ENCODE measurements at places on chromosomes 16 and 17.
A peak's percentile ranks its signal among the peaks of the same experiment; 100 is the strongest.

DNA sequence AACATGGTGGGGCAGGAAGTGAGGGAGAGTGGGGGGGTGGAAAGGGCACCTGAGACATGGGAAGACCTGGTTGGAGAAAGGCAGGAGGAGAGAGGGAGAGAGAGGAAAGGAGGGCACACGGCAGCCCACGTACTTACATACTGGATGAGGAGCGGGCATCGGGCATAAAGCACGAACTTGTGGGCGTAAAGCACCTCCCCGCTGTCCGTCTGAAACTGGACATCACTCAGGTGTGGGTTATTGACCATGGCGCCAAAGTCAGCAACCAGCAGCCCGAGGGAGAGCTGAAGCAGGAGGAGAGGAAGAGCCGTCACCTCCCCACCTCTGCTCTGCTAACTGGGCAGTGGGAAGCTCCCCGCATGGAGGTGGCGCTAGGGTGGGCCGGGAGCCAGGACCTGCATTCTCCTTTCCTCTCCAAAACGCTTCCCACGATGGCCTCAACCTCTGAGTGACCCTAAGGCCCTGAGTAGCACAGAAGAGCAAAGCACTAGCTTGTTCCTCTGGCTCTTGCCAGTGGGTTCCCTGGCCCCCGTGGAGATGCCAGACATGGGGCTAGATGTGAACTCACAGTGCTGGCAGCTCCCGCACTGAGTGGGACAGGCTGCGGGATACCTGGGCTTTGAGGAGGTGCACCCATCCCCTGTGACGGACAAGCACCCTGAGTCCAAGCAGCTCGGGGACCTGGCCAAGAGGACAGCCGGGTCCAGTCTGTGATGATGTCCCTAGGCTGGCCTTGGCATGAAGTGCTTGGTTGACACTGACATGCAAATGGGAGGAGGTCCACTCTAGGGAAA is 16.9 kb downstream of the SLX4 start:
- H3K27me3 ChIP-seq, result no peaks in the 10 kb centered on the region
- H3K27ac ChIP-seq, result no peak overlapping the region
- H3K4me3 ChIP-seq, result no peak overlapping the region
- no peaks in the 10 kb centered on the region for H3K4me1 ChIP-seq
- 0 out of 2 replicates have a peak, but pooled peaks cover 4% of the 10 kb centered on the region for H3K36me3 ChIP-seq

DNA sequence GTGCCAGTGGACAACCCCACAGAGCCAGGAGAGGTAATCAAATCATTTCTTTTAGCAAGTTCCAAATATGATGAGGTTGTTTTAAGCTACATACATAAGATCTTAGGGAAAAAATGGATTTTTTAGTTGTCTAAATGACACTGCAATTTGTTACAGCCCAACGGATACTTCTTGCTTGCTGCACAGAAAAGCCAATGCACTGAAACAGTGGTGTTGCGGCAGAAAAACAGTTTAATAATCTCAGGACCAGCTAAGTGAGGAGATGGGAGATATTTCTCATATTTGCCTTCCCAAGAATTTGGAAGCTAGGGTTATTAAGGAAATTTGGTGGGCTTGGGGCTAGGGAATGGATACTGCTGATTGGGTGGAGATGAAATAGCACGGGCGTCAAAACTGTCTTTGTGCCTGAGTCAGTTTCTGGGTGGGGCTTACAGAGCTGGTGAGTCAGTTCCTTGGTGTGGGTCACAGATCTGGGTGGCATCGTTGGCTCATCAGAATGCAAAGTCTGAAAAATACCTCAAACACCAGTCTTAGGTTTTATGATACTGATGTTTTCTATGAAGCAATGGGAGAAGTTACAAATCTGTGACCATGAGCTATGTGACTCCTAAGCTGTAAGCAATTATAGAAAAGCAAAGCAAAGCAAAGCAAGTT is 255.4 kb downstream of the IRX3 start:
- H3K4me3 ChIP-seq, result no peak overlapping the region
- H3K4me1 ChIP-seq, result peaks cover 23% of the 10 kb centered on the region
- peak overlapping the region; percentile 25 for H3K27ac ChIP-seq
- no peak for DNase-seq
- H3K36me3 ChIP-seq, result no peaks in the 10 kb centered on the region
- H3K27me3 ChIP-seq, result no peaks in the 10 kb centered on the region

- H3K27me3 ChIP-seq, result no peaks in the 10 kb centered on the region
- H3K4me1 ChIP-seq, result peaks cover 9% of the 10 kb centered on the region
- H3K36me3 ChIP-seq, result no peaks in the 10 kb centered on the region
- H3K27ac ChIP-seq, result no peak overlapping the region
- H3K4me3 ChIP-seq, result no peak overlapping the region
- DNase-seq, result no peak
Observed at GRCh38 chr16:86739808-86740207, 161.5 kb downstream of the FOXL1 start.

DNA sequence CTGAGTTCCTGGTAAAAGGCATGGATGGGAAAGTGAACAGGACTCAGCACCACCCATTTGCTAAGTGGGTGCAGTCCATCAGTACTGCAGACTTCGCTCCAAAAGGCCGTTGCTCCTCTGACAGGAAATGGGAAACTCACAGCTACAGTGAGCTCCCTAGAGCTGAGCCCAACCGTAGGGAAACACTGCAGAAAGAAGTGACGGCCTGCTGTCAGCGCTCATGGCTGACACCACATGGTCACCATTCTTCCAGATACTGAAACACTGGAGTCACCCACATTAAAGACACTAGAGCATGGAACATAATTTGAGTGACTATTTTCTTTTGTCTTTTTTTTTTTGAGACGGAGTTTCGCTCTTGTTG is 31.9 kb downstream of the UBE2O start:
- no peak overlapping the region for H3K27ac ChIP-seq
- H3K4me1 ChIP-seq, result no peaks in the 10 kb centered on the region
- H3K36me3 ChIP-seq, result no peaks in the 10 kb centered on the region
- no peak overlapping the region for H3K4me3 ChIP-seq
- DNase-seq, result no peak

GRCh38 chr17:8894202-8894671 is 26.8 kb upstream of the PIK3R6 start:
- DNase-seq, result no peak
- H3K4me3 ChIP-seq, result no peak overlapping the region
- no peak overlapping the region for H3K27ac ChIP-seq
- no peaks in the 10 kb centered on the region for H3K4me1 ChIP-seq

DNA sequence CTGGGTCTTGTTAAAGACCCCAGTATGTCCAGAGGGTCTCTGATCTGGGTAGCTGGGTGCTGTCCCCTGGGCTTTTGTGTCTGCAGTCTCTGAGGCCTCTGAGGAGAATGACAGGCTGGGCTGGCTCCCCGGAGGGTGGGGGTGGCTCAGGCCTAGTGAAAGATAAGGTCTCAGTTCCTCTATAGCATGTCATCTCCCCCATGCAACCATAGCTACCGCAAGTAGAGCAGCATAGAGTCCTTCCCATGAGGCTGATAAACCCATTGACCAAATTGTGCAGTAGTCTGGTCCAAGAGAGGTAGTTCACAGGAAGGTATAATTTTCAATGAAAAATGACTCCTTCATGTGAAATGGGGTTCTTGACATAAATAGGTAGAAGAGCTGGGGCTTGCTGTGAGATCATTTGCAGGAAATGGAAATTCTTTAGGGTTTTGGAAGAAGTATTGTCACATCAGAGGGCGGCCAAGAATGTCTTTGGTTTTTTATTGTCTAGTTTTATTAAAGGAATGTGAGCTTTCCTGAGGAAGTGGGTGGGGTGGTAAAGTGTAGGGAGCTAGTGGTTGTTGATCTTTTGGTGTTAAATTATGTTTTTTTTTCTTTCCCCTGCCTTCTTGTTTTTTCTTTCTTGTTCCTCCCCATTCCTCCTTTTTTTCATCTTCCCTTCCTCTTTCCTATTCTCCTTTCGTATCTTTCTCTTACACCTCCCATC is 21.0 kb downstream of the SLC7A6OS start:
- H3K27ac ChIP-seq, result no peak overlapping the region
- no peak for DNase-seq
- H3K36me3 ChIP-seq, result peaks cover 73% of the 10 kb centered on the region
- no peak overlapping the region for H3K4me3 ChIP-seq
- no peaks in the 10 kb centered on the region for H3K27me3 ChIP-seq
- H3K4me1 ChIP-seq, result no peaks in the 10 kb centered on the region

DNA sequence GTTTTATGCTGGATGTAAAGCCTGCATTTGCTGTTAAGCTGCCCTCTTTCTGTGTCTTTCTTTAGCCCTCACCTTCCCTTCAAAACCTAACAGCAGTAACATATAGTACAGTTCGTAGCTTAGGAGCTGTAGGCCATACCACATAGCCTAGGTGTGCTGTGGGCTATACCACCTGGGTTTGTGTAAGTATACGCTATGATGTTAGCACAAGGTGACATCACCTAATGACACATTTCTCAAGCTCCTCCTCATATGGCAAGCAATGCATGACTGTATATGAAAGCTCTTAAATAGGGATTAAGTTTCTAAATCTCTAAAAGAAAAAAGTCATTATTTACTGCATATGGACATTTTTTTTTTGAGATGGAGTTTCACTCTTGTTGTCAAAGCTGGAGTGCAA is 57.8 kb upstream of the TMEM97 start:
- no peaks in the 10 kb centered on the region for H3K27me3 ChIP-seq
- DNase-seq, result no peak
- H3K4me3 ChIP-seq, result no peak overlapping the region
- H3K27ac ChIP-seq, result no peak overlapping the region
- H3K4me1 ChIP-seq, result no peaks in the 10 kb centered on the region

DNA sequence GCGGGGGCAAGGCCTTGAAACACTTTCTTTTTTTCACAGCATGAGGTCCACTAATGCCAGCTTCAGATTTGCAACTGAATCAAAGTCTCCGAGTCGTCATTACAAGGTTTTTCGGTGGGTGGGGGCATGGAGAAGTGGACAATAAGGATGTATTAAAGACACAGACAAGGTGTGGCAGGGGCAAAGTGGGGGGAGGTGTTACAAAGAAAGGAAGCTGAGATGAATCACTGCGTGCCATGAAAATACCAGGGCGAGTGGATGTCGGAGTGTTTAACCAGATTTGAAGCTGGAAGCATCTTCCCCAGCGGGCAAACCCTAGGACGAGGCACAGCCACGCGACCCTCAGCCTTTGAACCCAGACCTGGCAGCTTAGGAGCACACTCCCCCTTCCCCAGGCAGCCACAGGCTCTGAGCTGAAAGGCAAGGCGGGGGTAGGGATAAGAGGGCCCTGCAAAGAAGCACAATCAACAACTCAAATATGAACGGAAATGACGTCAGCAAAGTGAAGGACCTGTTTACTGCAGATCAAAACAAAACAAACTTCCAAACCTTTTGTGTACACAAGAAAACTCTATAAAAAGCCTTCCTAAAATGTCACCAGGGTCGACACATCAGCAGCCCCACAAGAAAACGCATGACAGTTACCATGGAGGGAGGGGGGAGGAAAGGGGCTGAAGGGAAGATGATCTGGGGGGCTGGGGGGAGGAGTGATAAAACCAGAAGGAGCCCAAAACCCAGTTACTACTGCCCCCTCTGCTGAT is 5.6 kb upstream of the ZFHX3 start:
- peak; percentile 84 for DNase-seq
- peaks cover 66% of the 10 kb centered on the region for H3K4me1 ChIP-seq
- peaks cover 4% of the 10 kb centered on the region for H3K36me3 ChIP-seq
- peak overlapping the region; percentile 93 for H3K27ac ChIP-seq
- no peaks in the 10 kb centered on the region for H3K27me3 ChIP-seq

GRCh38 chr16:16017812-16018211 is 68.4 kb downstream of the ABCC1 start:
- H3K4me1 ChIP-seq, result peaks cover 27% of the 10 kb centered on the region
- no peak overlapping the region for H3K27ac ChIP-seq
- peaks cover 41% of the 10 kb centered on the region for H3K36me3 ChIP-seq
- no peaks in the 10 kb centered on the region for H3K27me3 ChIP-seq

DNA sequence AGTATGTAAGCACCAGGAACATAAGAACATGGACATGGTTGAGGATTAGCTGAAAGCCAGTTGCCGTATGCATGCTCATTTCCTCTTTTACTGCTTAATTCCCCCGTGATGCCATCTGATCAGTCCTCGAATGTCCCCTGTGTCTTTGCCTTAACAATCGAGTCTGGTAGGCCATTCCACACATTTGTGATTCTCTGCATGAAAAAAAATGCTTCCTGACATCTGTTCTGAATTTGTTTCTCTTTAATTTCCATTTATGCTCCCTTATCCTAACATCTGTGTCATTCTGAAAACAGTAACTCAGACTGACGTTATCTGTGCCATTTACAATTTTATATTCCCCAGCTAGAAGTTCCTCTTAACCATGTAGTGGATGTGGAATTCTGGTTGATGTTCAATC is 158.2 kb upstream of the TOX3 start:
- H3K4me3 ChIP-seq, result no peak overlapping the region
- H3K27ac ChIP-seq, result no peak overlapping the region
- H3K36me3 ChIP-seq, result no peaks in the 10 kb centered on the region
- no peak for DNase-seq

DNA sequence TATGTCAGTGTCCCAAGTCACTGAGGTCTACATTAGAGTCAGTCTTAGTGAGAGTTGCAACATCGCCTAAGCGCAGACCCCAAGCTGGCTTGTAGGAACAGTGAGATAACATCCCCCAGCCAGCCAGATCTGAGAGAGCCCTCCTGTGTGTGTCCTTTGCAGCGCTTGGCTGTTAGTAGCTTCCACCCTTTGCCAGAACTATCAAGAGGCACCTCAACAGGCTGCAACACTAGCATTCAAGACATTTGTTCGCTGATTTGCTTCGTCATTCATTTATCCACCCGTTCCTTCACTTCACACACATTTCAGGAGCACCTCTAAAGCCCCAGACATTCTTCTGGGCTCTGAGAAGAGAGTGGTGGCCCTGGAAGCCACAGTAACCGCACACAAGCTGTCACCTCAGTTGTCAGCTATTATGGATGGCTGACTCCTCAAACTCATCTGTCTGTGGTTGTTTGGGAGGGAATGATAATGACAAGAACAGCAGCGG is 289.6 kb downstream of the WWOX start:
- no peaks in the 10 kb centered on the region for H3K4me1 ChIP-seq
- DNase-seq, result no peak
- no peaks in the 10 kb centered on the region for H3K27me3 ChIP-seq
- H3K36me3 ChIP-seq, result no peaks in the 10 kb centered on the region
- H3K4me3 ChIP-seq, result no peak overlapping the region
- no peak overlapping the region for H3K27ac ChIP-seq

GRCh38 chr17:77437747-77438146 is 297.0 kb downstream of the SEC14L1 start:
- H3K36me3 ChIP-seq, result peaks cover 20% of the 10 kb centered on the region
- no peak overlapping the region for H3K27ac ChIP-seq
- no peaks in the 10 kb centered on the region for H3K27me3 ChIP-seq
- DNase-seq, result no peak

- H3K27me3 ChIP-seq, result no peaks in the 10 kb centered on the region
- no peaks in the 10 kb centered on the region for H3K4me1 ChIP-seq
- DNase-seq, result no peak
- no peak overlapping the region for H3K27ac ChIP-seq
Observed at GRCh38 chr16:67995423-67995822, 3.9 kb downstream of the DPEP2 start.

GRCh38 chr16:16196099-16196498 is 27.2 kb downstream of the ABCC6 start:
- no peak for DNase-seq
- no peak overlapping the region for H3K4me3 ChIP-seq
- no peak overlapping the region for H3K27ac ChIP-seq
- H3K27me3 ChIP-seq, result no peaks in the 10 kb centered on the region
- H3K4me1 ChIP-seq, result no peaks in the 10 kb centered on the region

- H3K36me3 ChIP-seq, result no peaks in the 10 kb centered on the region
- no peak overlapping the region for H3K27ac ChIP-seq
- H3K4me3 ChIP-seq, result no peak overlapping the region
- H3K27me3 ChIP-seq, result no peaks in the 10 kb centered on the region
Observed at GRCh38 chr16:86762095-86762494, 183.7 kb downstream of the FOXL1 start.
